ENCODE measurements at places on chromosomes 7 and 10.

GRCh38 chr10:123870260-123870659, 21.3 kb downstream of the CPXM2 start:
- no peak for DNase-seq

- no peak for DNase-seq
Observed at GRCh38 chr7:133778472-133778871, 348.7 kb upstream of the LRGUK start.

DNA sequence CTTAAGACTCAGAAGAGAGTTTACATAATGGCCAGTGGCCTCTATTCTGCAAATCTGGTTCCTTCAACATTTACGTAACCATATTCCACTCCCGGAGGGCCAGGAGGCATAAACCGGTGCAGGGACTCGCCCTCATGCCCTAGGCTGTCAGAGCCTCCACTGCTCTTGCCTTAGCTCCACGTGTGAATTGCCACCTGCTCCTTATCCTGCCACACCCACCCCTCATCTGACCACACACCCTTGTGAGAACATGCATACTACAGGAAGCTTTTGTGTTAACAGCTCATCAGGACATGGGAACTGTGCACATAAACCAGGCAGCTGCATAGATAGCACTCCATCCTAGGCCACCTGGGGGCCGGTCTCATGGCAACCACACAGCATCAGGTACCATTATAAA, 146.7 kb upstream of the PFKP start:
- no peak for DNase-seq

DNA sequence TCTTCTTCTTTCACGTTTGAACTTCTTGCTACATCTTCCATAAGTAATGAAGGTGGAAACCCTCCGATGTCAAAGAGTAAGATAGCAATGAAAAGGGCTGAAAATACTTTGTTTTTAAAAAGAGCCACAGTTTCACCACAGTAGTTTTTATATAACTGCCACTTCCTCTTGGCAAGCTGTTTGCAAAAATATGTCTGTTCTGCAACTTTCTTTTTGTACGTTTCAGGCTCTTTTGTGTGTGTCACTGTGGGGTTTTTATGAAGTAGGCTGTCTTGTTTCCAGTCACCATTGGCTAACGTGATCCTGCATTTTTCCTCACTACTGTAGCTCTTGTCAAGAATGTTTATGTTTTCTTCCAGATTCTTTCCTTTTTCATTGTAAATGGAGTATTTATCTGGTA, 55.6 kb downstream of the SLC16A9 start:
- no peak for DNase-seq

DNA sequence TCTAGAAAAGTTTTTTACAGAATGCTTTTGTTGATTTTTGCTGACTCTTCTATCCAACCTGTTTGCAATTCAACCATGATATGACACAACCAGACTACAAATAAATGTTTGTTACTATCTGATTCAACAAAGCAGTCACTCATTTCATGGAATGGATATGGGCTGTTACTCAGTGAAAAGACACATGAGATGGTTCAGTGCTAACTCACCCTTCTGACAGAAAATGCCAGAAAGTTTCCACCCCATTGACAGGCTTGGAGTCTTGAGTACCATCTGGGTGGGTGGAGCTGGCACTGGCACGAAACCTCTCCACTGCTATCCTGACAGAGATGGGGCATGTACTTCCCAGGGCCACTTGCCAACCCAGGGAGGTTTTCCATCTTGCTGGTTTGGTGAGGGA, 39.5 kb downstream of the RBM28 start:
- no peak for DNase-seq

DNA sequence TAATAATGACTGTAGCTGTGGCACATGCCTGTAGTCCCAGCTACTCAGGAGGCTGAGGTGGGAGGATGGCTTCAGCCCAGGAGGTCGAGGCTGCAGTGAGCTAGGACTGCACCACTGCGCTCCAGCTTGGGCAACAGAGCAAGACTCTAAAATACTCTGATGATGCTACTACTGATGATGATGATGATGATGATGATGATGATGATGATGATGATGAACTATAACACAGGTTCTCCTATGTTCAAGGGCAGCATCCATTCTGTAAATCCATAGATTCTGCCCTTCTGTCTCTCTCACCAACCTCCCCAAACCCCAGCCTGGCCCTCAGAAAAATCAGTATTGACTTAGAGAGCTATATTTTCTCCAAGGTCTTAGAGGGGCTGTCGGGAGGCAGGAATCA, 22.8 kb upstream of the EN2 start:
- DNase-seq = no peak

DNA sequence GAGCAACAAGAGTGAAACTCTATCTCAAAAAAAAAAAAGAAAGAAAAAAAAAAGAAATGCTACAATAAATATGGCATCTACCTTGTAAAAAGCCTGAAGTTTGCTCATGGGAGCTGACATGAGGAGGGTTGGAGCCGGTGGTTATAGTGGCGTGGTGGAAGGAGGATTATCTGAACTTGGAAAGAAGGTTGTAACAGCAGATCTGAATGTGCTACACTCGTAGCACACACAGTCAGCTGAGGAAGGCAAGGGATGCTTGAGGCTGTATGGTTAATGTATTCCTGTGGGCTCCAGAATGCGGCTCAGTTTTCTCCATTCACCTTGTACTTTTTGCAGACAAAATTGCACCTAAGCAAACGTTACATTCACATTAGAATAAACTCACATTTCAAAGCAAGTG, 390.3 kb upstream of the GALNT17 start:
- DNase-seq = no peak

GRCh38 chr7:104410742-104411141, 82.3 kb downstream of the LHFPL3 start:
- DNase-seq = no peak

- no peak for DNase-seq
Observed at GRCh38 chr10:102068216-102068615, 3.1 kb downstream of the HPS6 start.

GRCh38 chr10:3691482-3691881, 93.5 kb downstream of the KLF6 start:
- DNase-seq = no peak

DNA sequence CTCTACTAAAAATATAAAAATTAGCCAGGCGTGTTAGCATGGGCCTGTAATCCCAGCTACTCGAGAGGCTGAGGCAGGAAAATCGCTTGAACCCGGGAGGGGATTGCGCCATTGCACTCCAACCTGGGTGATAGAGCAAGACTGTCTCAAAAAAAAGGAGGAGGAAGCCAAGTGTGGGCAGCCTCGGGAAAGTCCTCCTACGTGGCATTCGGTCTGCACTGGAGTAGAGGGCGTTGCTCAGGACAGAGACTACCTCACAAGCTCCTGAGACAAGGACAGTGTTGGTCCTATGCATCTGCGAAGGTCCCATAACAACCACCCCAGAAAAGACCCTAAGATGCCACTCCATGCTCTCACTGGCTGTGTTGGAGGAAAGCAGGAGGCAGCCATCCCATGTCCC, 10.0 kb upstream of the SERPINE1 start:
- DNase-seq = no peak

- DNase-seq = no peak
Observed at GRCh38 chr7:112001091-112001826, 204.9 kb downstream of the DOCK4 start.

GRCh38 chr10:110488940-110489339, 8.8 kb upstream of the DUSP5 start:
- DNase-seq = no peak

- no peak for DNase-seq
Observed at GRCh38 chr7:123580406-123581161, 21.0 kb upstream of the ASB15 start.

- no peak for DNase-seq
Observed at GRCh38 chr7:100167912-100168323, 499 bp downstream of the GAL3ST4 start.

DNA sequence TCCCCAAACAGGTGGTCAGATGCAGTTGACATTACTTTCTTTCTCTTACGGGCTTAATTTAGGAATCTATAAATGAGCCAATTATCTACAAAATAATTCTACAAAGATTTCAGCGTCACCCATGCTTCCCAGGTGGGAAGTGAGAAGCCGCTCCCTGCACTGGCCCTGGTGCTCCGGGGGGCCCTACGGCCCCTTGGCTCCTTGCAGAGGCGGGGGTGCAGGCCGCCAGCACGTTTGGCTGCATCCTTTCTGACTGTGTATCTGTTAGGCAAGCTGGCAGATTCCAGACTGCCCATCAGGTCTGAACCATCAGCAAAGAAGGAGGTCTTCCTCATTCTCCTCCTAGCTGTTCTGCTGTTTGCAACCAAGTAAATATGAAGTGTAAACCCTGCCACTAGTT, 16.3 kb downstream of the VWC2 start:
- DNase-seq = no peak

GRCh38 chr7:33810356-33810755, 95.0 kb upstream of the BMPER start:
- no peak for DNase-seq

GRCh38 chr10:98374217-98374985, 40.6 kb downstream of the PYROXD2 start:
- DNase-seq = no peak

- no peak for DNase-seq
Observed at GRCh38 chr10:35050568-35050967, 39.6 kb downstream of the CUL2 start.

DNA sequence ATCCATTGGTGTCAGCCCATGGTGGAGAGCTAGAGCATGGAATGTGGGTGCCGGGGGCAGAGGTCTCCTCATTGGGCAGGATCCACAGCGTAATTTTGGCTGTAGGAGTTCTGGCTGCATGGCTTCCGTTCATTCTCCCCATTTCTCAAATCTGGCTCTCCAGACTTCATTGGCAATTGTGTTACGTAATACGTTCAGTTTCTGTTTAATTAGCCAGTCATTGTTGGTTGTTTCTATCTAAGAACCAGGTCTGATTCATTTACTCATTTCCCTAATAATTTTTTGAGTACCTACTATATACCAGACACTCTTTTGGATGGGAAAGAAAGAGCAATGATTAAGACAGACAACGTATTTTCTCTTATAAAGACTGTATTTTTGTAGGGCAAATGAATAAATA, 299.6 kb downstream of the CSTF2T start:
- no peak for DNase-seq

DNA sequence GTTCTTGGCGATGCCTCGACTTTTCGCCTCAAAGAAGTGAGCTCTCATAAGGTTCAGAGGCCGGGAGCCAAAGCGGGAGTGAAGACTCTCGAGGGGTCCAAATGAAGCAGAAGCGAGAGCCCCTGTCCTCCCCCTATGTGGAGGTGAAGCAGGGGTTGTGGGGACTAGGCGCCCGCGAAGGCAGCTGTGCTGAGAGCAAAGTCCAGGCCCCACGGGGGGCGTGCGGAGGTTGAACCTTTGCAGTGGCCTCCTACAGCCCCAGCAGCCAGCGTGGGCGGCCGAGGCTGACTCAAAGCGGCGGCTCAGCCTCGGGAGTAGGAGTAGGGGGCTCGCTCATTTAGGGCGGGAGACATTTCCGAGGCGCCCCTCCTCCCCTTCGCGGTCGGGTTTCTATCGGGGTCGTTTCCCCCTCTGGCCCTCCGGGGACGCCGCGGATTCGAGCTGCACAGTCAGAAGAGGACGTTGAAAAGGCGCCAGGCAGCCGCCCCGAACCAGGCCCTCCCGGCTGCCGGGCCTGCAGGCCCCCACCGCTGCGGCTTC, 553 bp upstream of the ADD3 start:
- DNase-seq = no peak

DNA sequence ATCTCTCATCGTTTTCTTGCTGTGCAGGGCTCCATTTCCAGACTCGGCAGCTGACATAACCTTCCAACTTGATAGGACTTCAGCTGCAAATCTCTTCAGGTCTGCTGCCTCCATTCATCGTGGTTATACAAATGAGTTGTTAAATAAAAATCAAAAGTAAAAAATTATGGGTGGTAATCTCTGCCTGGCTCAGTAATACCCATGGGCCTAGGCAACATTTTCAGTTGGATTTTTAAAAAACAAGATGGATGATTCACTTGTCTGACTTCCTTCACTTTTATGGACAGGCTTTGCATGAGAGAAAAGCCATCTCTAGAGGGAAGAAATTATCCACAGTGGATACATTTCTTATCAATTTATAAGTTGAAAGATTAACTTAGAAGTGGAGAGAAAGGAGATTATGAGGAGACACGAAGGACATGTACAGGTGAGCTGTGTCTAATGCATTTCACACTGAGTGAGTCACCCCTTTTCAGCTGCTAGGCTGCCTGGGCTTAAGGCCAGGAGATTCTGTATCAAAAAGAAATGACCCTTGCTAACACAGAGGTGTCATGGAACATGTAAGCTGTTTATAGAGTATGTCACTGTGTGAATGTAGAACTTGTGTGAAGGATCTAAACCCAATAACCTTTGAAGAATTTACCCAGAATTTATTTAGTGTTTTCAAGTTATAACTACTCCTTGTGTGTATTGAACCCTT, 495.1 kb downstream of the AUTS2 start:
- DNase-seq = no peak

- DNase-seq = no peak
Observed at GRCh38 chr10:90424730-90425129, 433.1 kb downstream of the HTR7 start.

DNA sequence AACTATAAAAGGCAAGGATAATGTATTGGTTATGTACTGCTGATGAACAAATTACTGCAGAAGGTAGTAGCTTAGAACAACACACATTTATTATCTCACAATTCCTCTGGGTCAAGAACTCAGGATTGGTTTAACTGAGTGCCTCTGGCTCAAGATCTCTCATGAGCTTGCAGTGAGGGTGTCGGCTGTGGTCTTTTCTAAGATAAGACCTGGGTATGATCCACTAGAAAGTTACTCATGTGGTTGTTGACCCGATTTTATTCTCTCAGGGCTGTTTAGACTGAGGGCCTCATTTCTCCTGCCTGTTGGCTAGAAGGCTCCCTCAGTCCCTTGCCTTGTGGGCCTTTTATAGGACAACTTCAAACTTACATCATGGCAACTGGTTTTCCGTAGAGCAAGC, 86.7 kb downstream of the VWDE start:
- no peak for DNase-seq

DNA sequence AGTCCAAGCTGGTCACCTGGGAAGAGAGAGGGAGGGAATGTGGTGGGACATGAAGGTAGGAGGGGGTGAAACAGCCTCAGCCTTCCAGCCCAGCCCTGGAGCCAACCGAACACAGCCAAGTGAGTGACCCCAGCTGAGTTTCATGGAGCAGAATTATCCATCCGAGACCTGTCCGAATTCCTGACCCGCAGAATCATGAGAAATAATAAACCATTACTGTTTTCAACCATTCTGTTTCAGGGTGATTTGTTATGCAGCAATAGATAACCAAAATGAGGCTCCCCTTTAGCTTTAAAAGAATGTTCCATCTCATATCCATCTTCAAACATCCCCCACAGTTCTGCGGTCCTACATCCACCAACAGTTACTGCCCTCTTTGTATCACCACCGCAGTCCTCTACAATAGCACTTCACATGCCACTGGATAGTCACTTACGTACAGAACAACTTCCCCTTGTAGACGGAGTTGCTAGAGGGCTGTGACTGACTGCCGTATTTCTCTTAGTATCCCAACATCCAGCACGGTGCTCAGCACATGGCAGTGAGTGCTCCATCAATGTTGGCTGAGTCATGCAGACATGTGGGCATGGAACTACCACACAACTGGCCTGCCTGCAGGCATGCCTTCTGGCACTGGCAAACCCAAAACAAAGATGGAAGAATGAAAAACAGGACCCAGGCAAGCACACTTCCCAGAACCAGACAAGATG, 18.5 kb downstream of the KIAA1549 start:
- DNase-seq = no peak

All from hypothalamus (tissue), 51 donors.